ENCODE measurements at places on chromosomes 5 and 9.

GRCh38 chr5:35754481-35754880 is 102.2 kb upstream of the IL7R start:
- no peak for DNase-seq

- DNase-seq = no peak
These were observed 57.5 kb upstream of the RXRA start for GRCh38 chr9:134268747-134269146.

DNA sequence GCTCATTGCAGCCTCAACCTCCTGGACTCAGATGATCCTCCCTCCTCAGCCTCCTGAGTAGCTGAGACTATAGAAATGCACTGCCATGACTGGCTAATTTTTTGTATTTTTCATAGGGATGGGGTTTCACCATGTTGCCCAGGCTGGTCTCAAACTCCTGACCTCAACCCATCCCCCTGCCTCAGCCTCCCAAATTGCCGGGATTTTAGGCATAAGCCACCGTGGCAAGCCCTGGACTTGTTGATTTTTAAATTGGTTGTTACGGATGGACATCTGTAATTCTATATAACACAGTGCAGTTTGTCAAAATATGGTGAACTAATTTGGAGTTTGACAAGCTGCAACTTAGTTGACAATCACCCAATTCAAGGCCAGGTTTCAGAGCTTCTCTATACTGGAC is 22.7 kb downstream of the SNX18 start:
- DNase-seq = no peak

DNA sequence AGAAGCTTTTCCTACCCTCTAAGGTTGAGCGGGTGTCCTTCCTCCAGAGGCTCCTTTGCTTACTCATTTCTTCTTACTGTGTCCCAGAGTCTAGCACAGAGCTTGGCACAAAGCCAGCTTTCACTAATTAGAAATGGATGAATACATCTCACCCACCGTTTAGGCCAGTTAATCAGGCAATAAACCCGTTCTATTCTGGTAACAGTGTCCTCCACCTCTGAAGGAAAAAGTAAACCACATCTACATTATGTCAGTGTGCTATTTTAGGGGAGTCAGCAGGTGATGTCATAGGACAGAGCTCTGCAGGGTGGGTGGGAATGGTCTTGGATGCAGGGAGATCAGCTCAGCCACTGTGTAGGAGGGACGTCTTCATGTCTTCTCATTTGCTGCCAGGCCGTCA is 109.2 kb downstream of the OSTF1 start:
- no peak for DNase-seq

DNA sequence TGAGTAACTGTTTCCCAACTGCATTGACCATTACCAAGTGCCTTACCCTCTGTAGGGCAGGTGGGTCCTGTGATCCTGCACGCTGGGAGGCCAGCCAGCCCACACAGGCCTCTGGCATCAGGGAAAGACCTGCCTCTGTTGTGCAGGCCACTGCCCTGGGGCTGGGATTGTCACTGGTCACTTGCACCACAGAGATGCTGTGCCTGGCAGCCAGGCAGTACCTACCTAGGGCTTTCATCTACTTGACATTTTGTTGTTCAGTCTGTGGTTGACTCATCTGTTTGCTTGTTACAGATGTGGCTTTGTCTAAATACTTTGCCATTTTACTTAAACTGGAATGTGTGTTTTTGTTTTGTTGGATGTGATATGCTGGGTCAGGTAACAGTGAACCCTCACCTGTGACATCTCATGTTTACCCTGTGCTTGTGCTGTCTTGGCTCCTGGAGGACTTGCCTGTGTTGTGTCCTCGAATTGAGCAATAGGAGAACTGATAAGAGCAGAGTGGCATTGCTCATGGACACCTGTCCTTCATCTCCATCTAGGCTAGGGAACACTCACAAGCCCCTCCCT is 32.8 kb downstream of the SECISBP2 start:
- no peak for DNase-seq

DNA sequence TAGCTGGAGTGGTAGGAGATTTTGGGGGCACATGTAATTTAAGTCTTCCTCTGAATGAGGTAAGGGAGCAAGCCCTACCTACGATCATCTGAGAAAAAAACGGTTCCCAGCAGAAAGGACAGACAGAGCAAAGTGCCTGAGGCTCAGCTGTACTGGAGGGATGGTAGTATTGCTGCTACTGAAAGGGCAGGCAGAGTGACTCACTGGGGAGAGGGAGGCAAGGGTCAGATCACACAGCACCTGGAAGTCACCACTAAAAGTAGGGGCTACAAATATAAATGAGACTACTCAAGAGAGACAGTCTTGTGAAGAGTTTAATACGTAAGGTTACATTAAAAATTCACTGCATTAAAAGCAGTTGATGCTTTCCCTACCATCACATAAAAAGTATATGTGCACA is 75.9 kb downstream of the NFIB start:
- no peak for DNase-seq

GRCh38 chr9:85024374-85024773 is 354.8 kb downstream of the NTRK2 start:
- peak; percentile 33 for DNase-seq

DNA sequence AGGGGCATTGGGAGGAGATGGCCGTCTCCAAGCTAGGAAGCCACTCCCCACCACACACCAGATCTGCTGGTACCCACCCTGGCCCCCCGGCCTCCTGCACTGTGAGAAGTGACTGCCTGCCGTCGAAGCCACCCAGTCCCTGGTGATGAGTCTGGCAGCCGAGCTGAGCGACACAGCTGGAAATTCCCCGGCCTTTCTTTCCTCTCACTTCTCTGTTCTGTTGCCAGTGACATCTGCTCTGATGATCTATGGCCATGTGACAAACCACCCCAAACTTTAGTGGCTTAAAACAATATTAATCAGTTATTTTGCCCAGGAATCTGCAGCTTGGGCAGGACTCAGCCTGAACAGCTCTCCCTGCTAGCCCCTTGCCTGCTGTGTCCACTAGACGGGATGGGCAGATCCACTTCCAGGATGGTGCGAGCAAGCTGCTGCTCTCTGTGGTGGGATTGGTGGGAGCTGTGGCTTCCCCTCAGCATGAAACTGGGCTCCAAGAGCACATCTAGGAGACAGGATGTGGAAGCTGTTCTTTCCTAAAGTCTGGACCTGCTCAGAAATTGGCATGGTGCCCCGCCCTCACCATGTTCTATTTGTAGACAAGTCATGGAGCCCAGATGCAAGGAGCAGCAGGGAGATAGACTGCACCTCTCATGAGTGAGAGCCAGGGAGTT is 211.2 kb downstream of the GADD45G start:
- DNase-seq = no peak

DNA sequence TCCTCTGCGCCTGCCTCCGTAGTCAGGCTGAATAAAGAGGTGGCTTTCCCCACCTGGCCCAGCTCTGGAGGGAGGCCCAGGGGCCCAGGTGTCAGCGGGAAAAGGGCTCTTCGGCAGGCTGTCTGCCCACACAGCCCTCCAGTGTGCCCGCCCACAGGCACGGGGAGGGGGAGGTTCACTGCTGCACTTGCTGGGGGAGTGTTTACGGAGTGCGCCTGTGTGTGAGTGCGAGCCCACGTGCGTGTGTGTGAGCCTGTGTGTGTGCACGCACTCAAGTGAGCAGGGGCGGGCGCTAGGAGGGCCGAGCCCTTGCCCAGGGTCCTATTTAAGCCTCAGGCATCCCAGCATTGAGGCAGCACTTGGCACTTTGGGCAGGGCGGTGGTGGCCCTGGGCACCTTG is 10.9 kb downstream of the DNLZ start:
- no peak for DNase-seq

GRCh38 chr5:141623611-141624010 is 4.8 kb upstream of the DIAPH1 start:
- no peak for DNase-seq

DNA sequence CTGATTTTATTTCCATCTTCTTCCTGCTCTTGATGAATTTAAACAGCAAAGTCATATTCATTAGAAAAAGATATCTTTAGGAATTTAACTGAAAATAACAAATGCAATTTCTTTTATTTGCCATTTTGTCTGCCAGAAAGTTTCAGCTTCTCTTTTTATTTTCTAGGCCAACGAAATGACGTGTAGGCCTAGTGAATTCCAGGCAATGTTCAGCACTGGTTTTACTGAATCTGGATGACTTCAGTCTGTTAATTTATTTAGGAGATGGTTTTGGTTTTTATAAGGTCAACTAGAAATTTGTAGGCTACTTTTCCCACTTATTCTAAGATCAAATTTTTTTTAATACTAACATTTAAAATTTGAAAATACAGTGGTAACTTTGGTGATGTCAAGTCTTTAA is 129.1 kb upstream of the VCAN start:
- no peak for DNase-seq

DNA sequence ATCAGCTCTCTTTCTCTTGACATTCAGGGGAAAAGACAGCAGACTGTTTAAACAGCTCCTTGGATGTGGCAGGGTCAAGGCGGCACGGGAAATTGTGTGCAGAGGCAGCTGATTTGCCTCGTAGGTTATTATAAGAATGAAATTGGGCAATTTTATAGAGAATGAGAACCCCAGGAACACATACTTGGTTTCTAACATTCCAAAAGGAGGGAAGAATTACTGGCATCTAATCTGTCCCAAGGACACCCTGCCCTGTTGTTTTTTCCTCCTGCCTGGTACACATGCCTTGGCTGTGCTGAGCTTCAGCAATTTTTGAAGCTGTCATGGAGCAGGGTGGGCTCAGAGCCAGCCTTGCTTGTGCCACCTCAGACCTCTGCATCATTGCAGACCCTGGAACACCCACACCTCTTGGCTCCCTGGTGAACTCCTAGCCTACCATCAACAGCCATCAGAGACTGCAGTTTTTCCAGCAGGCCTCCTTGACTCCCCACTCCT is 143.6 kb downstream of the BOD1 start:
- no peak for DNase-seq

- no peak for DNase-seq
These were observed 46.3 kb downstream of the BICD2 start for GRCh38 chr9:92718086-92719001.

GRCh38 chr5:86869268-86869667 is 251.5 kb downstream of the COX7C start:
- DNase-seq = no peak

- DNase-seq = no peak
These were observed 50.5 kb upstream of the C5orf46 start for GRCh38 chr5:147956842-147957223.

GRCh38 chr9:21679432-21679831 is 123.0 kb upstream of the MTAP start:
- no peak for DNase-seq

DNA sequence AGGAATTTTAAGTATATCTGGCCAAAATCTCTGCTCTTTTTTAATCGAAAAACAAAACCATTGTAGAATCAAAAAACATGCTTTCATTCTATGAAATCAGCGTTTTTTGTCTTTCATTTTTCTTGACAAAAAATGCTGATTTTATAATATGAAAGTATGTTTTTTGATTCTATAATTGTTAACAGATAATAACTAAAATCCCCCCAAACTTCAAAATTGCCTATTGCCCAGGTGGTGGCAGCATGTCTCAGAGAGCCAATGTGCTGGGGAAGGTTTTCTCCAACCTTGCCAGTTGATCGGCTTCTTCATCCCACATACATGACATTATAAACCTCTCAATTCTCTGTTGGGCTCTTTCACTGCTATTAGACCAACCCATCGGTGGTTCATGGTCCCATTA is 5.1 kb upstream of the SMIM15 start:
- DNase-seq = peak; percentile 49

DNA sequence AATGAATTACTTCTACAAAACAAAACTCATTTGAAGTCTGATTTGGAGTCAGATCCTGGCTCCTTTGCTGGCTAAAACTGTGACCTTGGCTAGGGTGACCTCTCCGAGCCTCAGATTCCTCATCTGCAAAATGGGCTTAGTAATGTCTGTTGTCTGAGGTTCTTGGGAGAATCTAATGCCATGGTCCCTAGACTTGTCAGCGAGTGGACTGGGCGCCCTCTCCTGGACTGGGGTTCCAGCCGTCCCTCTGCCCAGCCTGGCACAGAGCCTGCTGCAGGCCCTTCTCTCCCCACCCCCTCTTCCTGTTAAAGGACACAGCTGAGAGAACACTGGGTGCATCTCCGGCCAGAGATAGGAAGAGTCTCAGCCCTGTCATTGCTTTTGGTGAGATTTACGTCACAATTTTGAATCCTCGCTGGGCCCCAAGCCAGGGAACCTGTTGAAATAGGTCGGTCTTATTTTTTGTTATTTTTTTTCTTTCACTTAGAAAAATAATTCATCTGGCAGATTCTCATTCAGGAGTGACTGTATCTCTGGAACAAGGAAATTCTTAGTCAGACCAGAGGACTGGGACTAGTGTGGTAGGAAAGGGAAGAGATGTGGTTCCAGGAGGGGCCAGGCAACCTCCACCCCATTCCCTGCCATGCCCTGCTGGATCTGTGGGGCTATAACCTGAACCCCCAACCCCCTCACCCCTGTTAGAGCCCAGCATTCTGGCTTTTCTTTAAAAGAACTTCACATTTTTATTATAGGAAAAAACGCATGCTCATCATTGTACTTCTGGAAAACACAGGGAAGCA is 48.2 kb upstream of the RPL26L1 start:
- DNase-seq = peak; percentile 15

GRCh38 chr5:53063176-53063575 is 46.4 kb downstream of the MOCS2 start:
- no peak for DNase-seq

GRCh38 chr9:89442981-89443814 is 54.7 kb downstream of the SEMA4D start:
- no peak for DNase-seq

DNA sequence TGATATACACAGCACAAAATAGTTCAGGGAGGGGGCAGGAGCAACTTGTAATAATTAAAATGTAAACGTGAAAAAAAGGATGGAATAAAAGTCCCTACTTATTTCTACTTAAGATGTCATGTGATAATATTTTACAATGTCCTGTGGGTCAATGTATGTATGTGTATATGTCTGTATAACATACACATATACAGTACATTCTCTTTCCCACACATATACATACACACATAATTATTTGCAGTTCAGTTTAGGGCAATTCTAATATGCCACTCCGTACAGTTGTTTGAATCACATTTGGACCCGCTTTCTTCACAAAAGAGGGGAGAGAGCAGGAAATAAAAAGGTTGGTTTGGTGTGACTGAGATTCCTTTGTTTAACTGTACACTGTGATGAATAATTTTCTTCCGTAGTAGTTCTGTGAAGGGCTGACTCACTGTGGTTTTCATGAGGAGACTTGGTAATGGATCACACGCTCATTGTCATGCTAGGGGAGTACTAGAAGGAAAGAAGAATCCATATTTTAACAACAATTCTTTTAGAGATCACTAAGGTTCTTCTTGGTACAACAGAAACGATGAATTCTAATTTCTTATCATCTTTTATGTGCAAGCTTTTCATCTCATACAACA is 26.2 kb upstream of the ACOT12 start:
- DNase-seq = no peak

- no peak for DNase-seq
These were observed 8.6 kb downstream of the HAVCR2 start for GRCh38 chr5:157100140-157100679.
